ENCODE measurements at places on chromosomes 6 and 20.
A peak's percentile ranks its signal among the peaks of the same experiment; 100 is the strongest.

DNA sequence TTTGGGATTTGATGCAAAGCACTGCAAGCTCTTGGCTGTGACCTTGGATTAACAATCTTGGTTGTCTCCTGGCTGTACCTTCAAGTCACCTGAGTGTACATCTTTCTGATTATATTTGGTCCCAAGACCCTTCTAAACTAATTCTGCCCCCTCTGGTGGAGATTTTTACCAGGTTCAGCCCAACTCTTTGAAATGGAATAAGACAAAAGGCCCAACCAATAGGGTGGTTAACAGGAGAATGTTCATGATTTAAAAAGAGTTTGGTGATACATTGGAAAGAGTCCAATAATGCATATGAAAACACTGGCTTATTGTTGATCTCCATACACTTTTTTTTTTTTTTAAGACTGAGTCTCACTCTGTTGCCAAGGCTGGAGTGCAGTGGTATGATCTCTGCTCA, 77.5 kb upstream of the CD83 start:
- no peak for DNase-seq

DNA sequence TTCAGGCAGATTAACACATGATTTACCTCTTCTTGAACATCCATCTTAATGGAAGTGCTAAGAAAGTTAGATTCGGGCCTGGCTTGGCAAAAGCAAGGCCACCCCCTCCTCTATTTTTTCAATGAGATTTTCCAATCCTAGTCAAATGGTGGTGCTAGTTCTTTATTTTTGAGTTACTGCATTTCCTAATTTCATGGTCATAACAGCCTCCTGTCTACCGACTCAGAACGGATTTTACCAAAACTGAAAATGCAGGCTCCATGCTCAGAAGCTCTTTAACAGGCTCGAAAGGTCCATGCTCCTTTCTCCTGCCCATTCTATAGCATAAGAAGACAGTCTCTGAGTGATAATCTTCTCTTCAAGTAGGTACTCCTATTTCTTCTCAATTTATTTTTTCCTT, 117.2 kb upstream of the ESR1 start:
- DNase-seq = no peak

DNA sequence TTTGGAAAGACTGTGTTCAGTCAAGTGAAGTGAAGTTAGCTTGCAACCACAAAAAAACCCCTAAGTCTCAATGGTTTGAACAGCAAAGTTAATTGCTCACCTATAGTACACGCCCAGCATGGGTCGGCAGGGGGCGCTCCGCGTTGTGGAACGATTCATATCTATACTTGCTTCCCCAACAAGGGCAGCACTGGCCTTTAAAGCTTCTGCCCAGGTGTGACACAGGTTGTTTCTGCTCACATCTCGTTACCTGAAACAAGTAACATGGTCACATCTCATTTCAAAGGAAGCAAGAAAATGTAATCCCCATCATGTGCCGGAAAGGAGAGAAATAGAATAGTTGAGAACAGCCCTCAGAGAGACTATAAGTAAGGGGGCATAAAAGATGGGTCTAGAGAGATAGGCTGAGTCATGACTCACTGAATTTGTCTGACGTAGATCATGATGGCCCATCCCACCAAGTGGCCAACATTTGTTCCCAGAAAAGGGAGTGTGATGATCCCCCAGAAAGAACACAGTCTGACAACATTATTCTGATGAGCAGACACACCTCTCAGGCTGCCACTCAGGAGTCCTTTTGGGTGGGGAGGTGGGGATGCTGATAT, 29.0 kb downstream of the HNF4A start:
- DNase-seq = peak; percentile 71

DNA sequence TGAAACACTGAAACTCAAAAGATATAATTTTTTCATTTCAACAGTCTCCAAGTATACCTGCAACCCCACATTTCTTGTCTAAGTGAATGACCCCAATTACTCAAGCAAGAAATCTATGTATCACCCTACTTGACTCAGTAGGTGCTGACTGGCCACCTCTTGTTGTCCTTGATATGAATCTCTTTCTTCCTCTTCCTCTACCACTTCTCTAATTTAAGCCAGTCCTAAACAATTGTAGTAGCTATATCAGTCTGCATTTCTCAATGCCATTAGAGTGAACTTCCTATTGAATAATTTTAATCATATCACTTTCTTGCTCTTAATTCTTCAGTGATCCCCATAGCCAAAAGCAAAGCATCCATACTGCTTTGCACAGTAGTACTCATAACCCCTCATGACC, 93.2 kb downstream of the NKAIN2 start:
- DNase-seq = no peak

- no peak for DNase-seq
Measured at GRCh38 chr20:19555726-19556125, 202.3 kb upstream of the RIN2 start.

DNA sequence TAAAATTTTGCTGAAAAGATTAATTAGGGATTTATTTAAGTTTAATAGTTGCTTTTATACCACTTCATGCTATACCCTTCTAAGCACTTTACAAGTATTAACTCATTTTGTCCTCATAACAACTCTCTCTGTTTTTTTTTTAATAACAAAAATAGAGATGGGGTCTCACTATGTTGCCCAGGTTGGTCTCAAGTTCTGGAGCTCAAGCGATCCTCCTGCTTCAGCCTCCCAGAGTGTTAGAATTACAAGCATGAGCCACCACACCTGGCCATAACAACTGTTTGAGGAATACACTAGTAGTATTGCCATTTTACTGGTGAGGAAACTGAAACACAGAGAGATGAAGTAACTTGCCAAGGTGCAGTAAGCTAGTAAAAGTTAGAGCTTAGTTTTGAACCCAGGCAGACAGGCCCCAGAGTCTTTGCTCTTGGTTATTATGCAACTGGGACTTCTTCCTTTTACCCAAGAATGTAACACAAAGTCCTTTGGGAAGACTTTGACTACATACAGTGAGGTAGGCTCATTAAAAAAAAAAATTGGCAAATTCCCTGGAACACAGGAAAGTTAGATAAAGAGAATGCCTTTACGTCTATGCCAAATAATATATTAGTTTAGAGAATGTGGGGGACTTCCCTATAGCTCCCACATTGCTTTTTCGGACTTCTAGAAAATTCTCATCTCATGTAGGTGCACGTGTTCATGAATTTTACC, 11.4 kb downstream of the ANKS1A start:
- no peak for DNase-seq

- no peak for DNase-seq
Measured at GRCh38 chr6:53203483-53203882, 54.8 kb upstream of the GCM1 start.

DNA sequence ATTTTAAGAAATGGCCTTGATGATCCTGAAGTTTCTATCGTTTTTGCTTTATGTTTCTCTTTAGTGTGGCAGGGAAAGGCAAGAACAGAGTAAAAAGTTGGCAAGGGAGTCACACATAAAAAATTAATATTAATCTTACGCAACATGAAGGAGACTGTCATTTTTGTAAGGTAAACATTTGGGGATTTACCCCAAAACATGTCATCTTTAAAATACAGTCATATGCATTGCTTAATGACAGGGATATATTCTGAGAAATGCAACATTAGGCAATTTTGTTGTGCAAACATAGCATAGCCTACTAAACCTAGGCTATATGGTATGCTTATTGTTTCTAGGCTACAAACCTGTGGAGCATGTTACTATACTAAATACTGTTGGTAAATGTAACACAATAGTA, 5.4 kb downstream of the RBL1 start:
- DNase-seq = no peak

DNA sequence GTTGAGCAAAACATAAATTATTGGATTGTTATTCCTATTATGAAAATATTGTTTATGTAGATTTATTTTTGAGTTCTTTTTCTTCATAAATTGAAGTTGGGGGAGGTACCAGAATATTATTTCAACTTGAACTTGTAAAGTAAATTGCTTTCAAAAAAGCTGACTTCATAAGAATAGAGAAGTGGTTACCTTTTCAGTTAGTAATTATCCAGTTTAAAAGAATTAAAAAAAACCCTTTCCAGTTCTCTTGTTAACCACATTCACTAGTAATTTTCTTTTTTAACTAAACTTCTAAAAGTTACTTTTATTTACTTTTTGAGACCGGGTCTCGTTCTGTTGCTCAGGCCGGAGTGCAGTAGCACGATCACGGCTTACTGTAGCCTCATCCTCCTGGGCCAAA, 124.3 kb downstream of the CDKAL1 start:
- no peak for DNase-seq

DNA sequence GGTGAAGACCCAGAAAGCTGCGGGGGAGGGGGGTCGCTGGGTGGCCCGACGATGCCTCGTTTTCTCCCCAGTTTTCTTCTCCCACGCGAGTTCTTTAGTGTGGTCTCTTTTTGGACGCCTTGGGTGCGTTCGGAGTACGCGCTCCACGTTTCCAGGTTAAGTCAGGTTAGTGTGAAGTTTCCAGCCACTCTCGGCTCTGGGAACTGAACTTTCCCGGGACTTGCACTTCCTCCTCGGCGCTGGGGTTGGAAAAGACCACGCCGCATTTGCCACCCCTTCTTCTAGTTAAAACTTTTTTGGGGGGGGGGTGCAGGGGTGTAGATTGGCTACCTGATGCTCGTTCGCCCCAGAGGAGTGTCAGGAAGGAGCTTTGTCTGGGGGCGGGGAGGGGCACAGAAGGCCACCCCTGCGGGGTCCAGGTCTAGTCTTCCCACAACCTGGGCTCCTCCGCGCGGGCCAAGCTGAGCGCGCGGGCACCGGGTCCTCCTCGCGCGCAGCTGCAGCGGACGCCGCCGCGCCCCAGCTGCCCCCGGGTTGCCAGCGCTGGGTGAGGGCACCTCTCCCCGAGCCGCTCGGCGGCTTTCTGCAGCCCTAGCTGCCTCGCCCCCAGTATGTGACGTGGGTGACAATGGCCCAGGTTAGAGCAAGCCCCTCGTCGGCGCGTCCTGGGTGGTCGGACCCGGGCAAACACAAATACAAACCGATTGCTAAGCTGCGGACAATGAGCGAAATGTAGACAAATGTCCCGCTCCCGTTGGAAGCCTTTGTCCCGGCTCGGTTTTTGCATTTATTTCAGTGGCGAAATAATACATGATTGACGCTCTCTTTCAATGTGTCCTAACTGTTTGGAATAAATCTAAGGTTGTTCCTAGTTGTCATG, 1.7 kb upstream of the NKX2-2 start:
- DNase-seq = no peak

- no peak for DNase-seq
Measured at GRCh38 chr20:50582591-50583234, 72.5 kb downstream of the PTPN1 start.

- DNase-seq = no peak
Measured at GRCh38 chr6:33178755-33179475, 13.4 kb downstream of the COL11A2 start.

DNA sequence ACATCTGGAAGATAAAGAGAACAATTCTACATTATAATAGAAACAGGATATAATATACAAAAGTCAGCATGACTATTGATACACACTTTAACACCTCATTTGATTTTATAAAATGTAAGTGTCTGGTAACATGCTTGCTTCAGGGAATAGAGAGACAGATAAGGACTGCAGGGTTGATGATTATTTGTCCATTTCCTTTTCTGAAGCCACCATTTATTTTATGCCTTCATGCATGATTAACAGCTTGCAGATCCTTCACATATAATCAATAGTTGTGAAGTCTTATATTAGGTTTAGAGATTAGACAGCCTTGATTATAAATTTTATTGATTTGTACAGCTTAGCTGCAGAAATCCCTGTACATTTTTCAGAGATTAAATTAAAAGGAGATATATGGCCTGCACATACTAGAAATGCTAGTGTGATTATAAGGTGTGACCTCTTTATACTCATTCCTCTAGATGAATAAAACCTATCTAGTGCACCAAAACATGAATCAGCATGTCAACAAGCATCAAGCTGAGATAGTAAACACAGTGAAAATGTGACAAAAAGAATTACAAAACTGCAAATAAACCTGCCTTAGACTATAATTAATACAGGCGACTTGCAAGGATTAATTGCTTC, 198.8 kb upstream of the THEMIS start:
- no peak for DNase-seq

- DNase-seq = peak; percentile 82
Measured at GRCh38 chr6:32692019-32692418, 25.6 kb upstream of the HLA-DQB1 start.

- DNase-seq = no peak
Measured at GRCh38 chr20:11372876-11373790, 544.6 kb upstream of the BTBD3 start.

GRCh38 chr20:18904624-18905023, 91.0 kb downstream of the SCP2D1 start:
- DNase-seq = no peak

DNA sequence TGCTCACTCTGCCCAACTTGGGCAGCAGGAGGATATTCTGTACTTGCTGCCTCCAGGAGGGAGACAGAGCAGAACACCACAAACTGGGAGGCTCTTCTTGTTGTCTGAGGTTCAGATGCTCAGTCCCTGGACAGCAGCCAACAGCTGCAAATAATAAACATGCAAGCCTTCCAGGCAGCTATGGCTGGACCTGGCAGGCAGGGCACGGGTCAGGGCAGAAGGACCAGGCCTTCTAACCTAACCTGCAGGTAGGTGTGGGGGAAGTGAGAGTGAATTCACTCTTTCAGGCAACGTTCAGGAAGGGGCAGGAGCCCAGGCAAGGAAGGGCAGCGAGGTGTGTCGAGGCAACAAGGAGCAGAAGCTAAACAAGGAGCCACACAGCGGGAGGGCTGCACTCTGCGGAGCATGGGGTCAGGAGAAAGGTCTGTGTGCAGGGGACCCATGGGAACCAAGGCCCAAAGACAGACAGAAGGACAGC, 31.5 kb downstream of the NINL start:
- no peak for DNase-seq

DNA sequence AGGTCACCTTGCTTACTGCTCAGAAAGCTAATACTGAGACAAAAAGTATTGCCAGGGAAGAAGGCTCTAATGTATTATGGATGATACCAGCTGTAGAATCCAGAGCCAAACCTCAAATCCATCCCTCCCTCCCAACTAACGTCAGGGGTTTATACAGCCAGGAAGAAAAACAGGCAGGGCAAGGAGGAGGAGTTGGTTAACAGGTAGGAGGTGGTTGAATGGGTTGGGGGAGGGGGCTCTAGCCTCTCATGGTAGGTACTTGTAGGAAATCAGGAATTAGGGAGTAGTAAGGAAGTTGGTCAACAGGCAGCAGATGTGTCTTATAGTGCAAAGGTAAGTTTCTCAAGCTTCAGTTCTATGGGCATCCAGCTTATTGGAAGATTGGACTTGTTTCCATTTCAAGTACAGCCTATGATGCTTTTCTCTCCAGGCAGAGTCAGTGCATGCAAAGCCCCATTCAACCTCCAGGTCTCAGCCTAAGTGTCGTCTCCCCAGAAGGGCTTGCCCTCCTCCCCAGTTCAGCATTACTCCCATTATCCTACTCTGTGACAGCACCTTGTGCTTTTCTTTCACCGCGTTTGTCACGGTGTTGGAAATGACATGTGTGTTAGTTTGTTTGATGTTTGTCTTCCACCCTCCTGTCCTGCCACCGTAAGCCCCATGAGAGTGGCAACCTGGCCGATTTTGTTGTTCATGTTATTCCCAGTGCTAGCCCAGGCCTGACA, 38.1 kb downstream of the PNLDC1 start:
- DNase-seq = no peak

DNA sequence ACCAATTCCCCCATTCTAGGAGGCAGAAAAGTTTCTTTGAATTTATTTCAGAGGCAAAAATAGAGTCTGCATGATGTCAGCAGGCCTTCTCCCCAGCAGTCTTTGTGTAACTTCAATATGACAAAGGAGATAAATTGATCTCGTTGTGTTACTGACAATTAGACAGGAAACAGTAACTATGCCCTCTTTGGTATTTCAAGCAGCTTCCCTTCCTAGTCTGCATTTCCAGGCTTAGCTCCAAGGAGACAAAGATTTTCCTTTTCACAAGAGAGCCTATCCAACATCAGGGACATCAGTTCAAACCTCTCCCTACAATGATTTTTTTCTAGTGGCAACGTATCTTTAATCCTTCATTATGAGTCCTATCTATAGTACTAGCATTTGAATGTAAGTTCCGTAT, 245.9 kb upstream of the HSF2 start:
- no peak for DNase-seq

Measured in CD4-positive, CD25-positive, alpha-beta regulatory T cell (primary cell).